ENCODE measurements at places on chromosomes 4 and X.

GRCh38 chr4:6986072-6986780 is 56.9 kb upstream of the TADA2B start:
- peak; percentile 61 for DNase-seq

- DNase-seq, result no peak
These were observed 15.1 kb upstream of the VSIG4 start for GRCh38 chrX:66054978-66055377.

GRCh38 chr4:147844781-147845180 is 112.9 kb downstream of the ARHGAP10 start:
- DNase-seq, result no peak

DNA sequence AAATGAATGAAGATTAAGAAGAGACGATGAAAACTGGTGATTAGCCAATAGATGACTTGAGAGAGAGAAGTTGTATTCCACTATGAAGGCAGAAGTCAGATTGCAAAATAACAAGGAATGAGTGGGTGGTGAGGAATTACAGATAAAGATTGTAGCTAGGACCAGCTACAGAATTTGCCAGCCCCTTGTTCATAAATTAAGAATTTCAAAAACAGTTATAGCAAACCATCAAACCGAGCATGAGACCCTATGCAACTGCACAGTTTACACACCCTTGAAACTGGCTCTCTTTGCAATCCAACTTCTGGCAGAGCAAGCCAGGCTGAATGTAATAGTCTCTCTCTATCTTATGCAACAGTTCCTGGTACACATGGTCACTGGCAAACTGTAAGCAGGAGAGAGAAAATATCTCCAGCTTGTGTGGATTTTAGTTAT is 35.2 kb downstream of the STAP1 start:
- DNase-seq, result no peak

- peak; percentile 64 for DNase-seq
These were observed 362.4 kb downstream of the MID1IP1 start for GRCh38 chrX:39163581-39164126.

DNA sequence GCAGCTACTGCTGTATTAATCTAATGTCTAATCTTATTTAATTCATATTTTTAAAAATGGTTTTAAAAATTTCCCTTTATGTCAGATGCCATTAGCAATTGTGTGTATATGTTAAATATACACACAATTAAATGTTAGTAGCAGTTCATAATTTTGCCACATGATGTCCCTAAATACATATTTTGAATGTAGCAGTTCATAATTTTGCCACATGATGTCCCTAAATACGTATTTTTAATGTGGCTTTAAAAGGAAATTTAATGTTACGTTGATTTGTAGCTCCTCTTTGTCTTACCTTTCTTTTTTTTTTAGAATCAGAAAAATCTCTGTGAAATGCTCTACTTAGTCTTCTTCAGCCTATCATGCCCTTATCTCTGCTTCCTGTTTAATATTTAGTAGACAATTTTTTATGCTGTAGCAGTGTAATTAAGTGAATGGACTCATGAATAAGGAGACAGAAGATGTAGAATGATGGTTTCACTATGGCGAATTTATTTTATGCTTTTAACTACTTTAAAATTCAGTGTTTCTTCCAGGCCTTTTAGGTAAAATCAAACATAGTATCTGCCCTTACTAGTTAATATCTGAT is 26.1 kb downstream of the RBM46 start:
- no peak for DNase-seq

DNA sequence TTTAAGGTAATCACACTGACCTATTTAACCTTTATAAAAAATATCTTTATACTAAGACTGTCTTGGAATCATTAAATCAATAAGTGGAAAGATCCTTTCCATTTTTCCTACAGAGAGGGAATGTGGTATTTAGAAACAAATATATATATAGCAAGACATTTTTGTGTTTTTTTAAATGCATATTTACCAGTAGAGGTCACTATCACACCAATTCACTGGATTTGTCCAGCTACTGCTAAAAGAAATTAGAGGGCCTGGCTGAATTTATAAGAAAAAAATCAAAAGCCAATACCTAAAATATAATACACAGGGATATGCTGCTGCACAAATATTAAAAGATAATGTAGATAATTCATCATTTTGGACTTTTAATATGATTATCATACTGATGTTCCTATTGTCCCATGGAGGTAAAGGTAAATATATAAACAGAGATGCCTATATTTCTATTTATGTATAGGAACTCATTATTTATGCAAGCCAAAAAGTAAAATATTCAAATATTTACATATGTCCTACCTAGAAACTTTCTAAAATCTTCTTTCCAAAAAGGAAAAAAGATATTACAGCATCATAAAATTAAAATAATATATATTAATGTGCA is 69.5 kb downstream of the PDE5A start:
- no peak for DNase-seq

- DNase-seq, result no peak
These were observed 139.2 kb downstream of the RBM47 start for GRCh38 chr4:40490481-40490880.

GRCh38 chr4:174244441-174244840 is 39.0 kb downstream of the FBXO8 start:
- DNase-seq, result no peak

GRCh38 chr4:31908261-31908660 is 1188.1 kb downstream of the PCDH7 start:
- DNase-seq, result no peak

DNA sequence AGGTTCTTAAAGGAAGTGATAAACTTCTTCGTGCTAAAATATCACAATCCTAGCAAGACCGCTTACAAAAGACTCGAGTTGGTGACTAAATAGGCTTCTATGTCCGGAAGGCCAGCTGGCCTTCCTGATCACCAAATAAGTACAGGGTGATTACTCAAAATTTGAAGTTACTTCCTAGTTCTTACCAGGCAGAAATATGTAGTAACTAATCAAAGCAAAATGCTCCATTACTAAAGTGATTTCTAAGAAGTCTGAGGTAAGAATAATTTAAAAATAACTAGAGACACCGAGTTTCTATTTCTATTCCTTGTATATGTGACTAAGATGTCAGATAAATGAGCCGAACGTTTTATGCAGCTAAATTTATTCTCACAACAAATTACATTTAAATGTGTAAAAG is 62.2 kb downstream of the NSUN7 start:
- DNase-seq, result no peak

- DNase-seq, result no peak
These were observed 7.2 kb downstream of the IL15 start for GRCh38 chr4:141643557-141643956.

DNA sequence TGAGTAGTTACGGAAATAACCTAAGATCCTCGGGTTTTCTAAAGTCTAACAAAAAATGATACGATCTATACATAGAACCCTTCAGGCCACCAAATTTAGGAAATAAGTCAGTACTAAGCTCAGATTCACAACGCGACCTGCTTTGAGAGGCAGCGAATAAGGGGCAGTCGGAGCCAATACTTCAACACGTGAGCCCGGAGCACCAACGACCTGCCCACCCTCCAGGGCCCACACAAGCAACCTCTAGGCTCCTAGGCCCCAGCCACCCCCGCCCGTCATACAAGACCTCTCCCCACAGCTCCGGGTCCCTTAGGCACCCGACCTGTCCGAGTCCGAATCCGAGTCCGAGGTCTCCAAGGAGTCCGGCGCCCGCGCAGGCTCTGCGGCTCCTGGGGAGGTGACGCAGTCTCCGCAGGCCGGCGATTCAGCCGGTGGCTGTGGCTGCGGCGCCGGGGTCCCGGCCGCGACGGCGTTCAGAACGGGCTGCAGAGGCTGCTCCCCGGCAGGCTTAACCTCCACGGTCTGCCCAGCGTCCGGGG is 580 bp downstream of the NAF1 start:
- DNase-seq, result peak; percentile 83

DNA sequence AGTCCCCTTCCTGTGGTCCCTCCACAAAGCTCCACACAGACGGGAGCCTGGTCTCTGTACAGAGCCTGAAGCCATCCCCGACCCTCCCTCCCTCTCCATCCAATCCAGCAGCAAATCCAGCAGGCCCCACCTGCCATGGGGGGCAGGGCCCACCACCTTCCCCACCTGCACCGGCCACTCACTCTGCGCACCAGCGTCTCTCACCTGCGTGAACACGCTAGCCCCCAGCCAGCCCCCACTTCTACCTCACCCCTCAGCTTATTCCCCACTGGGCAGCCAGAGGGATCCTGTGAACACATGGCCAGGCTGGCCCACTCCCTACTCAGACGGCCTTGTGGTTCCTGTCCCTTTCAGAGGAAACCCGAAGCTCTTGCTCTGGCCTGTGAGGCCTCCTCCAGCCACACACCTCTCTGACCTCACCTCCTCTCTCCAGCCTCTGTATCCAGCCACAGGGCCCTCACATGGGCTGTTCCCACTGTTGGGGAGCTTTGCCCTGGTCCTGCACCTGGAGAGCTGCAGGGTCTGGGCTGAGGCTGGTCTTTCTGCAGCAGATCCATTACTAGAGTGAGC is 70.9 kb downstream of the WFS1 start:
- no peak for DNase-seq

- DNase-seq, result no peak
These were observed 125.0 kb upstream of the MBNL3 start for GRCh38 chrX:132613801-132614200.
